Fibroblast of skin of scalp (primary cell): ENCODE measurements at places on chromosomes 1 and 21.

GRCh38 chr1:85220756-85221201, 20.0 kb upstream of the SYDE2 start:
- peak; percentile 69 for DNase-seq

GRCh38 chr1:232439011-232439410, 190.9 kb downstream of the SIPA1L2 start:
- DNase-seq: no peak

- DNase-seq: no peak
Observed at GRCh38 chr1:184882957-184883815, 91.1 kb downstream of the NIBAN1 start.

DNA sequence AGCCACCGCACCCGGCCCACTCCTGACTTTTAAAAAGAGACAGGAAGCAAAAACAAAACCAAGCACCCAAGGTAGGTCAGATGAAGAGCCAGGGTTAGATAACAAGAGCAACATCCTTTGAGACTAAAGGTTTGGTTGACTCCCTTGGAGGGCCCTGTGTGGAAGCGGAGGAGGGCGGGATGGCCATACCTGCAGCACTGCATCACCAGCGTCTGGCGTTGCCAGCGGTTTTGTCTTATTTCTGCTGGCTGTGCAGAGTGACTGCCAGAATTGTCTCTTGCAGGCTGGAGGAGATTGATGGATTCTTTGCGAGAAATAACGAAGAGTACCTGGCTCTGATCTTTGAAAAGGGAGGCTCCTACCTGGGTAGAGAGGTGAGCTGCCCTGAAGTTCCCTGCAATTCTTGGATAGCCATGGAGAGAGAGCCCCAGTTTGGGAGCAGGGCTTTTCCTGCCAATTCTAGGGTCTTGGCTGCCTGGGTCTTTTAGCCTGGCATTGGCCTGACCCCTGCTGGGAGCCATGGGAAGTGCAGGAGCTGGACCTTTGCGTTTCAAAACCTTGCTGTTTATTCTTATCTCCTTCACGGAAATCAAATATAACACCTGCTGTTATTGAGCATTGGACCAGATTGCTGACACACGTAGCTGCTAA, 24.0 kb downstream of the QSOX1 start:
- peak; percentile 54 for DNase-seq

- DNase-seq: no peak
Observed at GRCh38 chr1:113197719-113198330, 124.8 kb downstream of the LRIG2 start.

DNA sequence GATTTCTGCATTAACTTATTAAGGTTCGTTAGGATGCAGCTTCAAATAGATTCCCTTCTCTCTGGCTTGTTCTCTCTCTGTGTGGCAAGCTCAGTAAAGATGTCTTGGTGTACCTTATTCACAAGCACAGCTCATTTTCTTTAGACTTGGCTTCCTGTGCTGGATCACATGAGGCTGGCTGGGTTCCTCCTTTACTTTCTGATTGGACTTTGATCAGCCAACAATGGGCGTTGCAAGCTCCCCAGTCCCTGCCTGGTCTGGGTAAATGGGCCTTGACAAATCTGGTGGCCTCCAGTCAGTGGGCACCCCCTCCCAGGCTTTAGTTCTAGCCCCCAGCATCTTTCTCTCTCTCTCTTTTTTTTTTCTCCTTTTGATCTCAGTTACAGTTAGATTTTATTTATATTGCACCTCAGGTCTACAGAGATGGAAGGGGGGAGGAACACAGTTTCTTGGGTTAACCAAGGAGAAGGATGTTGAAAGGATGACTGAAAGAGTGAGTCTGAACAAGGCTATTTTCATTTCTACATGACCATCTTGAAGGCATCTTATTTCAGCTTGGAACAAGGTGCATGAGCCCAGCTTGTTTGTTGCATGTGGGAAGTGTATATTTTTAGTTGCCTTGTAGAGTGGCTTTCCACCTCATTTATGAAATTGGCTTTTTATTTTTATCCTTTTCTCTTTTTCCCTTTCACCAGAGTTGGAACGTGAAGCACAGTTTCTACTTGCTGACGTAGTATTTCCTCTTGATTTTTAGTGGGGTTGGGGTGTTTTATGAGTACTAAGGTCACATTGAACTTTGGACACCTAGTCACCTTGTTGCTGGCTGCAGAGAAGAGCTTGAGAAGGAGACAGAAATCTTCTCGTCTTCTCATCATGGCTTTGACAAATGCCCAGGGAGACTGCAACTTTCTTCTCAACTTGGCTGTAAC, 77.1 kb downstream of the PBX1 start:
- DNase-seq: no peak

DNA sequence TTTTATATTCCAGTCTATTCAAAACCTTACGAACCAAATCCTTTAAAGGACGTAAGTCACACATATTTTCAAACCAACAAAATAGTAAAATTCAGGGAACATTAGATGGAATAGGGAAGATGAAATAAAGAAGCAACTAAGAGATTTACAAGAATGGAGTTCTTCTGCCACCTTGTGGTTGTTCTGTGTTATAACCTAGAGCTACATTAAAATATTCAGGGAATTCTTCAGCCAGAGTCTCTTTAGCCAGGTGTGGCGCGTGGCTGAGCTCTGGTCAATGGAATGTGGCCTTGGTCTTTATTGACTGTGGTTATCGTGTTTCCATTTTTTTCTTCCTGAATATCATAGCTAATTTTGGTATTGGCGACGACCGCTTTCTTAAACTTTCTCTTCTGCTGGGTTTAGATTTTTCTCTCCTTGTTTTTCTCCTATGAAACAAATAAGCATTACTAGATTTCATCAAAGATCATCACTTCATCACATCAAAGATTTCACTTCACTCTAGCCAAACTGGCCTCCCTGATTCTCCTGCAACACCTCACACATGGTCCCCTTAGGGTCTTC, 221.3 kb downstream of the MRPL39 start:
- DNase-seq: peak; percentile 67
